ENCODE measurements at places on chromosomes 1 and 21.

DNA sequence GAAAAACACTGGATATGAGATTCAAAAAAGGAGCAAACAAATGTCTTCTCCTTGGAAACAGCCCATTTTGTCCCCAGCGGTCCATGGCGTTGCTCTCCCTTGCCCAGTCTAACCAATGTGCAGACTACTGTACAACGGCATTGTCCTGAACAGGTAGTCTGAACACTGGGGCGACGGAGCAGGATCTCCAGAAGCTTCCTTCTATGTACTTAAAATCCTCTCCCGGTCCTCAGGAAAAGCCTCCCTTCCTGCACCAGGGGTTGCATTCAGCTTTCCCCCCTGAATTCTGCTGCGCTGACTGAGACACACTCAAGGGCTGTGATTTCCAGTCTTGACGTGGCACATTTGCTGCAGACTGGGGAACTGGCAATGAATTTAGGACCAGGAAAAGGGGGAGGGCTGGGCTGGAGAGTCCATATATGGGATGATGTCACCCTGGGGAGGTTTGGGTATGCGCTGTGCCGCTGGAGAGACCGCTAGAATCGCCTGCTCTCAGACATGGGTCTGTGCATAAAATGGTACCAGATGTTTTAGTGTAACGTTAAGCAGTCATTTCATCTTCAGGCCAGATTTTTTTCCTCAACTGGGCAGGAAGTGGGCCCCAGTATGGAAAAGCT is 275.9 kb upstream of the C1orf105 start:
- DNase-seq: no peak

GRCh38 chr21:15870819-15871218 is 141.0 kb downstream of the USP25 start:
- DNase-seq: no peak

DNA sequence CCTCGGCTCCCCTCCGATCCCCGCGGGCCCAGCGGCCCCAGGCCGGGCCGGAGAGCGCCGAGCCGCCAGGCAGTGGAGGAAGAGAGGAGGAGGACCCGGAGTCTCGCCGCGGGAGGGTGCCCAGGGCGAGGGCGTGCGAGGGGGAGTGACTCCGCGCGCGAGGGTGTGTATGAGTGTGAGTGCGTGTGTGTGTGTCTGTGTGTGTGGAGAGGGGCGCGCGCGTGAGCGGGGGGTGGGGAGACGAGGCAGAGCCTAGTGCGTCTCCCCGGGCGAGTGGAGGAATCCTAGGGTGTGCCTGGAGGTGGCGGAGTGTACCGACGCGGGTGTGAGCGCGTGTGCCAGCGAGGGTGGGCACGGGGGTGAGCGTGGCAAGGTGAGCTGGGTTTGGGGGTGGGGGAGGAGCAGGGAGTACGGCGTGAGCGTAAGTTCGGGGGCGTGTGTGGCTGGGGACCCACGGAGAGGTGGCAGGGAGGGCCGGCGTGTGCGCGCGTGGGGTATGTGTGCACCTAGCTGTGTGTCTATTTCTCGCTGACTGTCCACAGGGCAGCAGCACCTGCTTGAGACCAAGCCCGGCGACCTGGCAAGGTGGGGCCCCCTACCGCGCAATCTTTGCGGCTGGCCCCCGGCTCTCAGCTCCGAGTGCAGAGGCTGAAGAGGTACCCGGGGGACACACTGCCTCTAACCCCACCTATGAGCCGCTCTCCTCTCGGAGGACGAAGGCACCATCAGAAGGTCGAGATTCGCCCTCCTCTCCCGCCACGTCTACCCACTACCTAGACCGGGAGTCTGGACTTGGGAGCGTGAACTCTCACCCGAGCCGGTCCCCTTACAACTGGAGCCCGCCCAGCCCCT is 784 bp upstream of the KCND3 start:
- DNase-seq: no peak

- DNase-seq: no peak
Measured at GRCh38 chr1:43405219-43405875, 15.6 kb downstream of the SZT2 start.

- no peak for DNase-seq
Measured at GRCh38 chr1:166053395-166053794, 113.4 kb downstream of the FAM78B start.

GRCh38 chr1:15430787-15431570 is 7.3 kb upstream of the CTRC start:
- DNase-seq: peak; percentile 70

DNA sequence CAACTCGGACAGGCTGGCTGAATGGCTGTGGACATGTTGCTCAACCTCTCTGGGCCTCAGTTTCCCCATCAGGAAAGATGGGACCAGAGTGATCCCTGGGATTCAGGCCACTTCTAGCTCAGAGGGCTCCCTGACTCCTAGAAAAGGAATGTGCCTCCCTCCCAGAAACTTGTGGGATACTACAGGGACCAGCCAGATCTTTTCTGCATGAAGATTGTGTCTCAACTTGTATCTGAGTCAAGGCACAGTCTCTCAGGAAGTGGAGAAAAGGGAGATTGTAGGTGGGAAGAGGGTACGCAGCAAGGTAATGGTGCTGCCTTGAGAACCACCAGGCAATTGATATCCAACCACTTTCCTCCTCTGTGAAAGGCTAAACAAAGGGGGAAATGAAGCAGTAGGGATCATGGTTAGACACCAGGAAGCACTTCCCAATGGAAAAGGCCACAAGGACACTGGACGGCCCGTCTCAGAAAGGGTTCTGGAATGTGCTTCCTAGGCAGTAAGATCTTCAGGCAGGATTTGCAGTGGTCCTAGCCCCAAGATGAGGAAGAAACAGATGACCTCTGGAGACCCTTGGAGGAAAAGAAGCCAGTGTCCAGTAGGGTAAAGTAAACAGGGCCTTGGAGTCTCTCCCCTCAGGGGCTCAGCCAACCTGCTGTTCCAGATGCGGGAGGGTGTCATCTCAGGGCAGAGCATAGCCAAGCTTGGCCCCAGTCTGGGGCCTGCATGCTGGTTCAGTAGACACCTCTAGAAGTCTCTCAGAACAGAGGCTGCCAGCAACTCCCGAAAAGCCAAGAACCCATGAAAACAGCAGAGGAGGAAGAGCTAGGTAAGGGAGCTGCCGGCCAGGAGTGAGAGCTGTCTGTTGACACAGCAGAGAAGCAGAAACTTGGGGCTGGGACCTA is 16.8 kb downstream of the IFFO2 start:
- no peak for DNase-seq

DNA sequence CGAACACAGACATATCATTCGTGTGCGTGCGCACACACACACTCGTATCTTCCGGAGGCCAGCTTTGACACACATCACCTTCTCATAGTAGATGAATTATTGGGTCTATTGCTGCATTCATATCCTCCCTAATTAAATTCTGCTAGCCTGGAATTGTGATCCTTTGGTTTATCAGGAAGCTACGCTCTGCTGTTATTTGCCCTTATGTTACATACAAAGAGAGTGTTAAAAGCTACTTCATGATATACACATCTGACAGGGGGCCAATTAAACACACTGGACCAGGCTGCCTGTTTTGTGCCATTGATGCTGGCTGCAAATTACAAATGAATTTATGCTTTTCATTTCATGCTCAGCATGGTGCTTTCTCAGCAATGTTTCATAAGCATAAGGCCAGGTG is 252.0 kb downstream of the RHOU start:
- no peak for DNase-seq

- no peak for DNase-seq
Measured at GRCh38 chr1:238199325-238199724, 308.6 kb upstream of the ZP4 start.

DNA sequence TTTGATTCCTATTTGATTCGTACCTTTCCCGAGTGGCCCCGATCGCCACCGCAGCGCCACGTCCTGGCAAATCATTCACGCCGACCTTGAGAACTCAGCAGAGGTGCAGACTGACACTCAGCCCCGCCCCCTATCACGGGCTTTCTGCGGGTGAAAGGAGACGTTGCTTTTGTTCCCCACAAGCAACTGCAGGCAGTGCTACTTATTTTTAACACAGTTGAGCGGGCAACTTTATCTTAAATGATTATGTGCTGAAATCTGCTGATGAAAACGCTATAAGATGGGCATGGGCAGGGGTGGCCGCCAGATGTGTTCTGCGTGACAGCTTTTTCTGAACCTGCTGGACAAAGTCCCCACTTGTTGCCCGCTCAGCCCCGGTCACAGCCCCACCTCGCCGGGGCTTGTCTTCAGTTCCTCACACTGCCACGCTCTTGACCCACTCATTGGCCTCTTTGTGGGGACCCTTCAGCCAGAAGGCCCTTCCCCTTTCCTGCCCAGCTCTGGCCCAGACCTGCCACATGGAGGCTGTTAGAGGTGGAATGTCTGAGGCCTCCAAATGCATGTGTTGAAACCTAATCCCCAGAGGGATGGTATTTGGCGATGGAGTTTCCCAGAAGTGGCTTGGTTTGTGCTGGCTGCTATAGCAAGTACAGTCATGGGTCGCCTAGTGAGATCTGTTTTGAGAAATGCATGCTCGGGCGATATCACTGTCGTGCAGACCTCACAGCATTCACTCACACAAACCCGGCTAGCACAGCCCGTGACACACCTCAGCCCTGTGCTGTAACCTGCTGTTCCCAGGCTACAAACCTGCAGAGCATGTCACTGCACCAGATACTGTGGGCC is 15.7 kb upstream of the PDXK start:
- DNase-seq: no peak

DNA sequence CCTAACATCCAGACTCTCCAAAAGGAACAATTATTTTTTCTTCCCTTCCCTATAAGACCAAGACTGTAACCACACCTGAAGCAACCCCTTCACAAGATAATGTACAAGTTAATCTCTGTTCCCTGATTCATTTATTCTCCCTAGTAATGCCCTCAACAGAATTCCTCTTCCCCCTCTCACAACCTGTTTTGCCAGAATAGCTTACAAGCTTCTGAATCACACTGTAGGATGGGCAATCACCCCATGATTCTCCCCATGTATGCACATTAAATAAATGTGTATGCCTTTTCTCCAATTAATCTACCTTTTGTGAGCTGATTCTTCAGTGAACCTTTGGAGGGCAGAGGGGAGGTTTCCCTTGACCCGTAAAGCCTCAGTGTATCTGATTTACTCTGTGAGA is 20.9 kb upstream of the RNF11 start:
- DNase-seq: no peak

- no peak for DNase-seq
Measured at GRCh38 chr1:37851782-37852210, 7.6 kb downstream of the MTF1 start.

- DNase-seq: no peak
Measured at GRCh38 chr1:220730486-220730885, 17.6 kb upstream of the MTARC2 start.

- no peak for DNase-seq
Measured at GRCh38 chr1:219232890-219233289, 59.2 kb downstream of the LYPLAL1 start.

DNA sequence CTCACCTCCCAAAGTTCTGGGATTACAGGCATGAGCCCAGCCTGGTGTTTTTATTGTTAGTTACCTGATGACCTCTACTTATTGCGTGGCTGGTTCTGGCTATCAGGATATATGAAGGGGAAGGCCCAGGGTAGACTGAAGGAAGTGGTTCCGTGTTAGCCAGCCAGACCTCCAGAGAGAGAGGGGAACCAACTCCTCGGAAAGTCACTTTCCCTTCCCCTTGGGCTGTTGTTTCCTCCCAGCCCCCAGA is 2.5 kb upstream of the RCSD1 start:
- no peak for DNase-seq

GRCh38 chr1:88502886-88503285 is 181.2 kb upstream of the PKN2 start:
- no peak for DNase-seq

GRCh38 chr1:39635871-39636210 is 3.6 kb downstream of the HEYL start:
- DNase-seq: no peak

GRCh38 chr1:229258757-229259060 is 12.2 kb upstream of the RAB4A start:
- no peak for DNase-seq

- DNase-seq: peak; percentile 45
Measured at GRCh38 chr1:235648954-235649367, 623 bp downstream of the GNG4 start.

DNA sequence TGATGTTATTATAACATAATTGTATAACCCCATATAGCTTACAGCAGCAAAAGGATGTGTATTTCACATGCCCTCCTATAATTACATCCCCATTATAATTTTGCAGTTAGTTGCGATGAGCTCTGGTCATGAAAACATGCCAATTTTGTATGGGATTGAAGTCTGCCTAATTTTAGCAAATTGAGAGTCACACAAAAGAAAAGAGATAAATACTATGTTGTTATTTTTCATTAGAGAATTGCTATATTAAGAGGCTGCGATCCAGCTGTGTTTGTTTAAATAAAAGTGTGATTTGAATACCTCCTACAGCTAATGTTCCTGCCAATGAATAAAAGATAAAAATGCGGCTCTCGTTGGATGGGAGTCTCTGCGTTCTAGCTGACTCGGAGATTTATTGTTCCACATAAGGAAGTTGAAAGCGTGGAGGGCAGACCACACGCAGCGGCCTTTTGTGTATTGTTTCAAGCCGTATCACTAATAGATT is 461.0 kb upstream of the NFIA start:
- DNase-seq: no peak

DNA sequence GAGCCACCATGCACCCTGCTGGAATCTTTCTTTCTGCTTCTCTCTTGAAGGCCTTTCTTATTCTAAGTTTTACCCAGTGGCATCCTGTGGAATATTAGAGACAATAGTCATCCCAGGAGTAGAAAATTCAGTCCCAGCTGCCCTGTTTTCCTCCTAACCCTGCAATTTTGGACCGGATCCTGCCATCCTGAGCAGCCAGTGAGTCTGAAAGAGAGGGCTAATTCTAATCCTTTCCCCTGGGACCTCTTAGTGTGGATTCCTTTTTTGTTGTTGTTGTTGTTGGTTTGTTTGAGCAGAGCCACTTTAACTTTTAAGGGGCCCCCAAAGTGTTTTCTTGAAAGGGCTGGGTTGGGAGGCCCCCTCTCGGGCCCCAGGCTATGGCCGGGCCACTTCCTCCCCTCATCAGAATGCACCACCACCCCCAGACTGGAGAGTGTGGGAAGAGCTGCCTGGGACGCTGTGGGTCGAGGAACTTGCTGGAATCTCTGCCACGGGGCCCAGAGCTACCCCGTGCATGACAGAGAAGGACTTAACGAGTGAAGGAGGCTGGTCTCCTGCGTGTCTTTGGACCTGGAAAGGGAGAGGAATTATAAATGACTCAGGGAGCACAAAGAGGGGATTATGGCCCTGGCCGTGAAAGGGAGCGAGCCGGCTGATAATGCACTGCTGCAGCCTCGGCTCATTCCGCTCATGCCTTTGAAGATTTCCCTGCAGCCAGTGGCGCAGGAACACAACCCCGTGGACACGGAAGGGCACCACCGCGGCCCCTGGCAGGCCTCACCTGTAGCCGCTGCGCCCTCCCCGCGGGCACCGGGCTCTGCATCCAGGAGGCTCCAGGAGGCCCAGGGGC is 81.0 kb upstream of the AKT3 start:
- no peak for DNase-seq

DNA sequence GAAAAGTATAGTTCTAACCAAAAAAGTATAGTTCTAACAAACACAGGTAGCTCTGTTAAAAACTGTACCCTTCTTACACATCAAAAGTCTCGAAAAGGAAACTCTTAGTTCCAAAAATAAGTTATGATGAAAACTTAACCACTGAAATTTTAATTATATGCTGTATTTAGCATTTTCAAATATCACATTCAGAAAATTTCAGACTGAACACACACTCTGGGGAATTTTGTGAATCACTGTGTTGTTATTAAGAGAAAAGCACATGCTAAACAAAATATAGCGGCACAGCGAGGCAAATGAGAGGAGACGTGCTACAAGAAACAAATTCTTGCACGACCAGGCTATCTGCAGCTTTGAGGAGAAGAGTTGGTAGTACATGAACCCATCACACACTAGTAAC is 30.4 kb downstream of the VAV3 start:
- DNase-seq: no peak

- no peak for DNase-seq
Measured at GRCh38 chr1:18901952-18902522, 318 bp downstream of the ALDH4A1 start.

- DNase-seq: no peak
Measured at GRCh38 chr1:11485191-11485590, 6.2 kb downstream of the DISP3 start.

Measured in activated CD4-positive, alpha-beta T cell treated with anti-CD3 and anti-CD28 coated beads, Interleukin-2, amount 50 U/mL, for 4 hours (primary cell).